Fibroblast of lung (primary cell): ENCODE measurements at places on chromosomes 12 and 14.

DNA sequence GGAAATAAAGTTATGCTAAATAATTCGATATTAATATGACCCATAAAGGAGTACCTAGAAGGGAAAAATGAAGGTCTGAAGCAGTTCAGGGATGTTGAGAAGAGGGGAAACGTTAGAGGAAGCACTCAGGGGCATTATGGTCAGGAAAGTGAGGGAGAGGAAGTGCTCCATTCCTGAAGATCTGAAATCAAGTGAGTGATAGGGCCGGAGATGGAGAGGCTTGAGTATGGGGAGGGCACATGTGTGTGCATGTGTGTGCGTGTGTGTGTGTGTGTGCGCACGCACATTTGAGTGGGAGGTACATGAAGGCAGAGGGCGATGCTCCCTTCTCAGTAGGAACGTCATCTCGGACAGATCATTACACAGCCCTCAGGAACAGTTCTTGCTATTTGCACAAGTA, 4.9 kb upstream of the DCD start:
- no peak for DNase-seq

DNA sequence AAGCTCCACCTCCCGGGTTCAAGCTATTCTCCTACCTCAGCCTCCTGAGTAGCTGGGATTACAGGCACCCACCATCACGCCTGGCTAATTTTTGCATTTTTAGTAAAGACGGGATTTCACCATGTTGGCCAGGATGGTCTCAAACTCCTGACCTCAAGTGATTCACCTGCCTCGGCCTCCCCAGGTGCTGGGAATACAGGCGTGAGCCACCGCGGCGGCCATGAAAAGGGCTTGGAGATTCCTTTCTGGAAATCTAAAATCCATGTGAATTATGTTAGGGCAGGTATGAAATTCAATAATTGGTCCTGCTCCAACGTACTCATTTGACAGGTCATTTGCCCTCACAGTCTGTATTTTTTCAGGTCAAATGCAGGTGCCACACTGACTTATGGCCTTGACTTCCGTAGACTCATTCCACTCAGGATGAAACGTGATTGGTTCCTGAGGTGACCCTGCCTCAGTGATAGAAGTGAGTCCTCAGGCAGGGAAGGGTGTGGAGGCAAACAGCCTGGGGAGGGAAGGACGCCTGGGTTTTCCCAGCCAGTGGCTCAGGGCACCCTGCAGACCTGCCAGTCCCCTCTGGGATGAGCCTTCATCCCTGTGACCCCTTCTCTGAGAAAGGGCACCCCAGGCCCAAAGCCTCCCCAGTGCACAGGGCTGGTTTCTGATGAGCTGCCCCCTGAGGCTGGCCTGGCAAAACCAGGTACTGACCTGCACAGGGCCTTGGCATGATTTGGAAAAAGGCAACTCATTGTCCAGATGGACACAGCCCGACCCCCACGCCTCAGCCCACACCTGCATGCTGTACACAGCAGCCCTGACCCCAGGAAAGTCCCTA, 48.7 kb downstream of the PSMA6 start:
- DNase-seq, result no peak

GRCh38 chr12:65845751-65846537, 21.7 kb downstream of the HMGA2 start:
- no peak for DNase-seq

DNA sequence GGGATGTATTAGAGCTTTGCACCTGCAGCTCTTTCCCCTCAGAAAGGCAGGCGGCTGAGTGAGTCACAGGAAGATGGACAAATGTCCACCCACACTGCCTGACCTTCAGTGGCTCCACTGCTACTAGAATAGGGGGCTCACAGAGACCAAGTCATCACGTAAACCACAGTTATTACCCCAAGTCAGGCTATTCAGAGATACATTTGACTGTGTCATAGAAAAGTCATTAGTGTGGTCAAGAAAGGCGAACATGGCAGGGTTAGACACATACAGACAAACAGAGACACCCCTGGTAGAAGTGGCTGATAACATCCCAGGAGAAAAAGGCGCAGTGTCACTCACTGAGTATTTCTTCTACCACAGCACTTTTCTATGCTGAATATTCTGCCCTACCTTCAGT, 36.0 kb downstream of the GCH1 start:
- DNase-seq, result no peak

GRCh38 chr12:116382686-116383530, 105.4 kb upstream of the MED13L start:
- peak; percentile 99 for DNase-seq

DNA sequence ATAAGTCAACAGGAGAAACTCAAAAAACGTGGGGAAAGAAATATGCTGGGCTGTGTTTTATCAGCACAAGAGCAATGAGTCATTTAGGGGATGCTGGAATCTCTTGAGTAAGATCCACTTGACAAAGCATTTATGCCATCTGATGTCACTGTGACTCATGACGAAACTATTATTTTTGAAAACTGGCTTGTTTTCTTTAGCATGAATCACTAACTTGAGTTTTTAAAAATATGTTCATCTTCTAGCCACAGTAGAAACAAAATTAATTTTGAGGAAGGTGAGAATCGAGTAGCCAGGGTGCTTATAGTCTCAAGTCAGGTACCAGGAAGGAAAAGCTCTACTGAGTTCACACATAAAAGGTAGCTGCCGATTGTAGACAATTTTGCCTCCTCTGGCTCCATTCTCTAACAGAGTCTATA, 456.2 kb upstream of the MGAT4C start:
- peak; percentile 99 for DNase-seq

DNA sequence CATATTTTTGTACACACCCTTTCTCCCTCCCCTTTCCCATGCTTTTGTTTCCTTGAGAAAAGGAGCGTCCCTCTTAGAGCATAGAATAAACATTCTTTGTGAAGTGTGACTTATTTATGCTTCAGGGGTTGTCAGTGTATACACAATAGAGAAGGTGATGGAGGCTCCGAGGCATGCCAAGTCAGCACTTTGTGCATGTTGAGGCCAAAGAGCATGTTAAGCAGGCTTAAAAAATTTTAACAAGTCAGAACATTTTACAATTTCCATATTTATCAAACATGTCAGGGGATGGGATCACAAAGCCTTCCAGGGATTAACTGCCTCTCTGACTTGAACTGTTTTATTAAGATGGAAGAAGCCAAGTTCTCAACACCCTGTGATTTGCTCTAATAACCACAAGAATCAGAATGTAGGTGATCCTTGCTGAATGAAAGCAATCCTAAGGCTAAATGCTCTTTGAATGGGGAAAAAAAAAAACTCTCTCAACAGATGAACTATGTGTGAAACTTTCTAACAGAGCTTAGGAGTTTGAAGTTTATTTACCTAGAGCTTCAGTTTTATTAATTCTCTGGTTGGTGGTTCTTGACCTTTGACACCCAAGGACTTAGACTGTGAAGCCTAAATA, 223.1 kb downstream of the RAD51B start:
- peak; percentile 19 for DNase-seq

DNA sequence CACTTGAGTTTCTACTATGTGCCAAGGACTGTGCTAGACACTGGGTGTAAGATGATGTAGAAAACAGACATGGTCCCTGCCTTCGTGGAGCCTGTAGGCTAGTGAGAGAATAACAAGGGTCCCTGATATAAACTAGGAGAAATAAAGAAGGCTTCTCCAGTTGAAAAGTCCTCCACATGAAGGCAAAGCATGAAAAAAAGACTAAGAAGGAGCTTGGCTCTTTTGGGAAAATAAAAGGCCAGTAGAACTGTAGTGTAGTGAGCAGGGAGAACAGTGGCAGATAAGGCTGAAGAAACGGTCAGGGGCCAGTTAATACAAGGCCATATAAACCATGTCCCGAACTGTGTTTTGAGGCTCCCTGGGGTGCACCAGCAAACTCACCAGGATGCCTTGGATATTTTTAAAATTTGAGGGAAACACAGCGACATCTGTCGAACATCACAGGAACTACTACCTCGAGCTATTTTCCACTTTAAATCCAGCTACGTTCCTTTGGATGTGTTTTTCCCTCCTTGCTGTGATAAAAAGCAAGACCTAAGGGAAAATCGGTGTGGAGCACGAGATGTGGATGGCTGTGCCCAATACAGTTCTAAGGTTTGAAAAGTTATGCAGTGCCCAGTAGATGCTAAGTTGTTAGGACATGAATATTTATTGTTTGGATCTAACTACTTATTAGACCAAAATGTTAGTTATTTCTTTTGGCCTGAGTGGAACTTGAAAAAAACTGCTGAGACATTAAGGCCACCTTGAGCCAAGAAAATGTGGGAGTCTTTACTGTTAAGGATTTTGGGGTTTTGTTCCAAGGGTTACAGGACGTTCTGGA, 8.5 kb upstream of the CFL2 start:
- DNase-seq, result peak; percentile 73

- DNase-seq, result no peak
These were observed 20.8 kb upstream of the OR4E1 start for GRCh38 chr14:21694425-21694824.

GRCh38 chr14:73817020-73817655, 34.5 kb upstream of the PTGR2 start:
- no peak for DNase-seq

GRCh38 chr12:61713121-61713520, 547.1 kb upstream of the USP15 start:
- DNase-seq, result no peak

DNA sequence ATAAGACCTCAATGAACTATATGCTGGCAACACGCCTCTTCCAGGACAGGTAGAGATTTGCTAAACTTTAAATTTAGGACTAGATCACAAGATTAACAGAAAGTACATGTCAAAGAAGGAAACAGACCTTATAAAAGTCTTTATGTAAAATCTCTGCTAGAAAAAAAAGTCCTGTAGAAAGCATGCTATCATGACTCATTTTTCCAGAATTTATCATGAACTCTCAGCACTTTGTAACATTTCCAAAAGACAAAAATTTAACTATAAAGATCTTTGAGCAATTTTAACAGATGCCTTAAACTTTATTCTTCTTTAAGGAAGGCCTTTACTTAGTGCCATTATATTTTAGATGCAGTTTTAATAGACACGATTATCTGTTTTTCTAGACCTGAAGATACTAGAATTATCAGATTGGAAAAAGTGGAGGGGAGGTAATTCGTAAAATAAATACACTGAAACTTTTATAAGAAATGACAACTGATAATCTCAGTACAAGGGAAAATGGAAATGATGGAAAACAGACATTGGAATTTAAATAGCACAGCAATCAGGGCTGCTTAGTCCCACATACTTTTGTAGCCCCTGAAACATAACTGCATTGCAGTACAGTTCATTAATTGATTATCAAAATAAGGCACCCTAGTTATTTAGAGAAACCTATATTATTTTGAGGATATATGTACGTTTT, 92.0 kb downstream of the TTLL5 start:
- peak; percentile 42 for DNase-seq

GRCh38 chr12:26872625-26873024, 39.6 kb upstream of the ITPR2 start:
- no peak for DNase-seq

DNA sequence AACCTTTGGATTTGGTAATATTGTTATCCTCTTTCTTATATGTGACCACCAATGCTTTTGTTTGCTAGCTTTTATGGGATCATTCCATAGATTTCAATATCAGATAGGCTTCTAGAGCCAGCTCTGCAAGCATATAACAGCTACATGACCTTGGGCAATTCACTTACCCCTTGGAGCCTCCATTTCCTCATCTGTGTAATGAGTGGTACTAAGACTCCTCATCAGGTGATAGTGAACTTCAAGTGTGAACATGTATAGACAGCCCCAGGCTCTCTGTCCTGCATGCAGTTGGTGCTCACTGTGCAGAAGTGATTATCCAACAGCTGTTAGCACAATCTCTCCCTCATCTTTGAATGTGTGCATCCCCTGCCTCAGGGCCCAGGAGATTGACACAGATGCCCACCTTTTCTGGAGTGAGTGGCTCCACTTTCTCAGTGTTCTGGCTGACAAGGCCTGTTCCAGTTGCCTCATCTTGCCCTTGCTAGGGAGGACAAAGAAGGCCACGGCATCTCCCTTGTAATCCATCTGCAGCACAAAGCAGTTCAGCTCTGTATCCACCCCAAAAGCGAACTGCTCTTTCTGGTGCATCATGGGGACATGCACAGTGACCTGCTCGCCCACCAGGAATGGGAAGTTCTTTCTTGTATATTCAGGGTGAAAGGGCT, 9.2 kb downstream of the SERPINA9 start:
- DNase-seq, result no peak

GRCh38 chr12:623172-623864, 39.9 kb downstream of the NINJ2 start:
- no peak for DNase-seq

GRCh38 chr12:19792028-19792427, 352.7 kb downstream of the AEBP2 start:
- no peak for DNase-seq

DNA sequence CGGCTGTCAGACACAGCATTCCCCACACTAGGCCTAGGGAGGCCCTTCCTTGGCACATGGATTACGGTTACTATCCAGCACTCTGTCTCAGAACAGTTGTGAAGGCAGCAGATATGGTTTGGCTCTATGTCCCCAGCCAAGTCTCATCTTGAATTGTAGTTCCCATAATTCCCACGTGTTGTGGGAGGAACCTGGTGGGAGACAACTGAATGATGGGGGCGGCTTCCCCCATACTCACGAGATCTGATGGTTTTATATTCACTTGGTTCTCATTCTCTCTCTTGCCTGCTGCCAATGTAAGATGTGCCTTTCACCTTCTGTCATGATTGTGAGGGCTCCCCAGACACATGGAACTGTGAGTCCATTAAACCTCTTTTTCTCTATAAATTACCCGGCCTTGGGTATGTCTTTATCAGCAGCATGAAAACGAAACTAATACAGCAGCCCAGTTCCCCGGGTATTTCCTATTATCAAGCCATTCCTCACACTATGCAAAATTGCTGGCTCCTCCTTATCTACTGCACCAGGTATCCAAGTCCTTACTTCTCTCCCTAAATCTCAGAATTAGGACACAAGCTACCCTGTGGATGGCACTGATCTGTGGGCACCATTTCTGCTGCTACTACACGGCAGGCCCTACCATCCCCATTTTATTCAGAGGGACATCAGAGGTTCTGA, 33.3 kb downstream of the NT5DC3 start:
- DNase-seq, result no peak

DNA sequence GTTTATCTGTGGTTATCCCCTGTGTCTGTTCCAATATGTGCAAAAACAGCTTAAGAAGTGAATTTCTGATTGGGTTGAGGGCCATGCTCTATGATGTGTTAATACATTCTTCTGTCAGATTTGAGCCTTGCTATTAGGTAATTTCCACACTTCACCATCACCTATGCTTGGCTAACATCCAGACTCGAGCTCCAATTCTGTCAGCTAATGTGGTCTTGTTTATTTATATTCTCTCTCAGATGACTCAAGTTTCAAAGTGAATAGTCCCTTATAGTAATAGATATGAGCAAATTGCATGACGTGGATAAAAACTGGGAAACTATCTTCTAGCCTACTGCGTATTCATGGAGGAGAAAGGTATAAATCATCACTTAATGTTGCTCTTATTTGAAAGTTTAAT, 451.3 kb downstream of the SNAPC1 start:
- DNase-seq, result peak; percentile 84

DNA sequence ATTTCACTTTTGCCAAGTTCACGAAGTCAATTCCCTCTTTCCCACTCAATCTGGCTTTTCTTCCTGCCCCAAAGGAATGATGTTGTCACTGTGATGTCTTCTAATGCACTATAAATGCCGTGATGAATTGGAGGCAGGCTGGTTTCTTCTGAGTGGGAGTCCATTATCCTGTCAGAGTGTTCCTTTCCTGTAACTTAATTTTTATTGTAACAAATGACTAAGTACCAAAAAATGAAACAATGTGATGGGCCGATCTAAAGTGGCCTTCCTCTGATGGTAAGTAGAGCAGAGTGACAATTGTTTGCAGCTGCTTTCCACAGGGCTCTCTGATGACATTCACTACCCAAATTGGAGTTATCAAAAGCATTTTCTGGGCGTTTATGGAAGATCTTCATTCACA, 22.2 kb downstream of the TMEM30B start:
- peak; percentile 21 for DNase-seq

GRCh38 chr12:117328556-117329100, 32.8 kb downstream of the NOS1 start:
- no peak for DNase-seq
